Mesenteric fat pad (tissue), 1 donor: ENCODE measurements at places on chromosomes 7 and 10.
A peak's percentile ranks its signal among the peaks of the same experiment; 100 is the strongest.

DNA sequence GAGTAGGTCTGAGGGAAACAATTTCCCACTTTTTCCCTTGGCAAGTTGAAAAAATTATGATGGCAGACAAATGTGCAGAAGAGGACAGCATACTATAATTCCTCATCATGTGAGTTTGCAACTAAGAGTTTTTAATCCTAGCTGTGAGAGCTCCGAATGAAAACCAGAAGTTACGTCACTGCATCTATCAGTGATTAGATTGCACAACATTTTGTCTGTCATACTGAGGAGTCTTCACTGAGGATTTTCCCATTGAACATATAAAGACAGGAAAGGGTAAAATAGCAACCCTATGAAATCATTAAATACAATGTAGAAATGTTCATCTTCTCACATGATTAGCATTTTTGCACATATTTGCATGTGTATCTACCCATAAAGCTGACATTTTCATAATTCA, 45.8 kb downstream of the ZNF736 start:
- DNase-seq = no peak

DNA sequence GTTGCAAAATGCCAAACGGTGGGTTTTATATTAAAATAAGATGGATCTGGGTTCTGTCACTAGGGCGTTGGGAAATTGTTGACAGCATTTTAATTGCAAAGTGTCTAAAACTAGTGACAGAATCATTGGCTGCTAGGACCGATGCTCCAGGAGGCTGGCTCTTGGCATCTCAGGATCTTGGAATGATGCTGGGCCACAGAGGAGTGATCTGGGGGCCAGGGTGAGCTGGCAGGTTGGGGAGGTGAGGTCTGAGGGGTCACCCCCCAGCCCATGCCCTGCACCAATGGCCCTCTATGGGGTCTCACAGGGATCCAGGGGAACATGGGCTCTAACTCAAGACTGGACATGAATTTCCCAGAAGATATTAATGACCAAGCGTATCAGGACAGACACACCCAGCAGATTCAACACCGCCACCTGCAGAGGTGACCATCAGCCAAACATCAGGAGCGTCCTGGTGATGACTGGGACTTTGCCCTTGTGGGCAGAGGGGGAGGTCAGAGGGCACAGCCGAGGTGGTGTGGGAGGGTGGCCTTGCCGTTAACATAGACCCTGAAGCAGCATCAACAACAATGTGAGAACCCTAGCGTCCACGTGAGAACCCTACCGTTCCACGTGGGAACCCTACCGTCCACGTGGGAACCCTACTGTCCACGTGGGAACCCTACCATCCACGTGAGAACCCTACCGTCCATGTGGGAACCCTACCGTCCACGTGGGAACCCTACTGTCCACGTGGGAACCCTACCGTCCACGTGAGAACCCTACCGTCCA, 89.0 kb upstream of the PPP2R2D start:
- no peak for DNase-seq

DNA sequence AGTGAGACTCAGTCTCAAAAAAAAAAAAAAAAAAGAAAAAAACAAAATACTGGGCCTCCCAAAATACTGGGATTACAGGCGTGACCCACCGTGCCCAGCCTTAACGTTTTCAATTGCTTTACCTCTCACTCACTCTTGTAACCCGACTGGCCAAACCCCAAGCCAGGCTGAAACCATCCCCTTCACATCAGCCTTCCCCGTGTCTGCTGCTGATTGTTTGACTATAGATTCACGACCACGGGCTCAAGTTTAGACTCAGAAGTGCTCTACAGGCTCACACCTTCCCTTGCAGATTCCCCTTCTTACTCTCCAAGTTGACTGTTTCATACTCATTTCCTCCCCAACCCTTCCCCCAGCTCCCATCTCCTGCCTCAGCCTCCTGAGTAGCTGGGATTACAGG, 22.3 kb downstream of the TYW1 start:
- DNase-seq = no peak

GRCh38 chr7:99379043-99379577, 4.6 kb downstream of the ARPC1B start:
- no peak for DNase-seq

DNA sequence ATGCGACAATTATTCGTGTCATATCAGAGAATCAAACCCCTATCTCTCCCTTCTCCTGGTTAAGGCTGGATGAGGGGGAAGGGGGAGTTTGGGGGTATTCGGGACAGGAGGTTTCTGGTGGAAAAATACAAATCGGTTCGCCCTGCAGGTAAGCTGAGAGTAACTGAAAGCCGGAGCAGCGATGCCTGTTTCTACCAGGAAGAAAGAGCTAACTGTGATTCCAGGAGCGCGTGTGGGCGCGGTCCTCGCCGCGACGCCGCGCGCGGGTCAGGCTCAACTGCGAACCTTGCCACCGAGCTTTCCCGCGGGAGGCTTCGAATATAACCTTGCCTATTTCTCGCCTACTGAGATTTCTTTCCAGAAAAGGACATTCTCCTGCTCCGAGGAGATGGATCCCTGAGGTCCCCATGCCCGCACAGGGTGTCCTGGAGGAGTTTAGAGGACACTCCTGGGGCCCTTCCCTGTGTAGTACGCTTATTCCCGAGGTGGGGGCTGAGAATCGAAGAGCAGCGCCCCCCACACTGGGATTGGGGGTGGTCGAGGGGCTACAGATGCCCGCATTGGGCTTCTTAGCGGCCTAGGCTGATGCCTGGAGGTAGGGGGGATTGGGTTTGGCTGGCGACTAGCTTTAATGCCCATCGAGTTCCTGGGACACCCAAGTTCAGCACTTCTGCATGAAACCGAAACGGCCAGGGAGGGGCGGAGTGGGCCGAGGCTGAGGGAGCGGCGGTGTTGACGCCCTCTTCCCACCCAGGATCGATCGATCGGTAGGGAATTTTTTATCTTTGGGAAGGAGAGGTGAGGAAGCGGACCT, 13.0 kb upstream of the DLX6 start:
- DNase-seq = no peak

DNA sequence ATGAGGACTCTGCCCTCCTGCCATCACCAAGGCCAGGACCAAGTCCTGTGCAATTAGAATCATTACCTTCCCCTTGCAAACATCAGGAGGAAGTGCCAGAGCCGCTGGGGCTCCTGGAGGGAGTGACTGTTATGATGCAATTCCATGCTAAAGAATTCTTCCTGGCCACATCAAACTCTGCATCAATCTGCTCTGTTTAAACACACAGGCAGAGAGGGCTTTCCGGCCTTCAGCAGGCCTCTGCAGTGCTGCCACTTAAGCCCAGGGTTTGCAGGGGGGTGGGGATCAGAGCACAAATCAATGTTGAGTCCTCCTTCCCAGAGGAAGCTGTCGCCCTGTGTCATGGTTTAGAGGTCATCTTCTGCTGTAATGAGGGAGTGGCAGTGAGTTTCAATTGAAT, 58.1 kb downstream of the CTBP2 start:
- peak; percentile 60 for DNase-seq

DNA sequence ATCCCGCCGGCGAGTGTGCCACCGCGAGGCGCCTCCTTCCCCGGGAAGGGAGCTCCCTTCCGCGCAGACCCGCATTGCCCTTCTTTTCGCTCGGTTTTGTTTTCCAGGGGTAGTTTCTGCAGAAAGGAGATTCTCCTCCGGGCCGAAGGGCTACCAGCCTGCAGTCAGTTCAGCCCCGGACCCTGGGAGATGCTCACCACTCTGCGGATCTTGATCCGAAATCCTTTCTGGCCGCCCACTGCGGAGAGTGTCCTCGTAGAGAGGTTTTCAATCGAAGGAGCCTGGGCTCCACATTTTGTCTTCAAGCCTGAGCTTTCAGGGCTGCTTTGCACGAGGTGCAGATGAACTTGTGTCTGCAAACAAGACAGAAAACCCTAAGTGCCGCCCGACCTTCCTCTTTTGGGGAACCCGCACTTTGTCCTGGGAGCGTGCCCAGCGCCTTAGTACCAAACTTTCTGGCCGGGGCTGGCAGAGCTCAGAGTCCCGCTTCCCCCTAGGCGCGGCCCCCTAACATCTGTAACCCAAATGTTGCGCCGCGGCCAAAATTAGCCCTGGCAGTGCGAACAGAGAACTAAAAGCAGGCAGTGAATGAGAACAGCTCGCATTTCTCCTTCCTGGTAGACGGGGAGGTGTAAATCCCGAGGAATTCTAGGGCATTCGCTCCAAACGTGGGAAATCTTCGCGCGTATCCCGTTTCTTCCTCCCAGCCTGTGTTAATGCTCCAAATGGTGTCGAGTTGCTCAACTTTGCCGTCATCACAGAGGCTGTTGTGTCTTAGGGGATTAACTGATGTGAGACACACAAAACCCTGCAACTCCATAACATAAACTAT, 6.7 kb upstream of the EN2 start:
- DNase-seq = no peak

- no peak for DNase-seq
These were observed 83.2 kb upstream of the COL1A2 start for GRCh38 chr7:94311515-94311914.

DNA sequence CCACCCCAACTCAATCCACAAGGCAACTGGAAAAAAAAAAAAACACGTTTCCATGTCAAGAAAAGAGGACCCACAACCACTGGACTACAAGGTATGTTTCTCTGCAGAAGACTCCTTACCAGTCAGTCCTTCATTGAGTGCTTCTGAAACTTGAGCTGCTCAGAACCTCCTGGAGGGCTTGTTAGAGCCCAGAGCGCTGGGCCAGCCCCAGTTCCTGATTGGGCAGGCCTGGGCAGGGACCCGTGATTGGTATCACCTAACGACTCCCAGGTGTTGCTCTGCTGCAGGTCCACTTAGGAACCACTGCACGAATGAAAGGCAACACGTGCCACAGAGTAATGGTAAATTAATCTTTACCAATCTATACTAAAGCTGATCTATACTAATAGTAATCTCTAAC, 473 bp upstream of the CCDC201 start:
- no peak for DNase-seq

GRCh38 chr7:66321283-66321682, 116.1 kb downstream of the TPST1 start:
- no peak for DNase-seq

- no peak for DNase-seq
These were observed 38.6 kb upstream of the TNKS2 start for GRCh38 chr10:91759581-91759986.

DNA sequence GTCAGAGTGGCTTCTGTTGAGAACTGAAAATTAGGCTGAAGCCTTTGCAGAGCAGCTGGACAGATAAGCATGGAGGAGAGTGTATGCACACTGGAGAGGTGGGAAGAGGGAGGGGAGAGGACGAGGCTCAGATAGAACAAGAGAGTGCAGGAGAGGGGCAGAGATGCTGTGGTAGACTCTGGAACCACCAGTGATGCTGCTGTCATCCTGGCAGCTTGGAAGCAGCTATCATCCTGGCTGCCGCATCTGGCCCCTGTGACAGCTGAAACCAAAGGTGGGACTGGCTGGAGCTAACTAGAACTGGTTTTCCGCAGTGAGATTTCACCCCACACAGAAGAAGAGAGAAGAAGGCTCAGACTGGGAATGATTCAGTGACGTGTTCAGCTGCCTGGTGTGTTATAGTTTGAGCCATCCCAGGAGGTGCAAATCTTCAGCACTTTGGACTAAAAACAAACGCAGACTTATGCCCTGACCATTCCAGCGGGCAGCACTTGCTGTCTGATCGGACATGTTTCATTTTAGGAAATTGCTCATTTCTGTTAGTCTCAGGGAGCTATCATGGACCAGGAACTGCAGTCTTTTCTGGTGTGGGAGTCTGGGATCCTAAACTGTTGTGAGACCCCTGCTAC, 38.4 kb downstream of the EEPD1 start:
- DNase-seq = no peak

DNA sequence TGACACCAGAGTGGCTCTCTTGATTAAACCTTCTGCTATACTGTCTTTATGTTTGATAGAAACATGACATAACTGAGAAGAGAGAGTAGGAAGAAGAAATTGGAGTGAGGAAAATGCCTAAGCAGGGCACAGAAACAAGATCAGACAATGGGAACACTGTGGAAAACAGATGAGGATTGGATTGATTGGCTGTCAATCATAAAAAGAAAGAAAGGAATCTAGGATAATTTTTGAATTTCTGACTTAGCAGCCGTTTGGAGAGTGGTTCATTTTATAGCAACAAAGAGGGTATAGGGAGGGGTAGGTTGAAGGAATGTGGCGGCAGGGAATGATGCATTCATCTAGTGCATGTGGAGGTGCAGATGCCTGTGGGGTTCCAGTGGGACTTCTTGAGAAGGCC, 7.8 kb downstream of the TEX47 start:
- DNase-seq = no peak

DNA sequence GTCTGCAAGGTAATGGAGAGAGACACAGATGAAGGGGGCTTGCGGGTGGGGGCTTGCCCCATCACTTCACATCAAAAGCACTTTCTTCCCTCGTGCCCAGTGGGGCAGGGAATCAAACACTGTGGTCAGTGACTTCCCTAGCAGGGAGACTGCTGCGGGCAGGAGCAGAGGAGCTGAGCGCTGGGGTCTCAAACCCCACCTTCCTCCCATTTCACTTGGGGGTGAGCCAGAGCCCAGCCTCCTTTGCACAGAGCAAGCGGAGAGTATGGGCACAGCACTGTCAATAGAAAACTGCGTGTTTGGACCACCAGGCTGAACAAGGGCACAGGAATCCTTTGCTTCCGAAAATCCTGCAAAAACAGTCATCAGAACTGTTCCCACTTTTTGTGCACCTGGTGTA, 355.8 kb upstream of the MKI67 start:
- no peak for DNase-seq

- DNase-seq = no peak
These were observed 761.5 kb upstream of the C7orf33 start for GRCh38 chr7:147829016-147829415.

DNA sequence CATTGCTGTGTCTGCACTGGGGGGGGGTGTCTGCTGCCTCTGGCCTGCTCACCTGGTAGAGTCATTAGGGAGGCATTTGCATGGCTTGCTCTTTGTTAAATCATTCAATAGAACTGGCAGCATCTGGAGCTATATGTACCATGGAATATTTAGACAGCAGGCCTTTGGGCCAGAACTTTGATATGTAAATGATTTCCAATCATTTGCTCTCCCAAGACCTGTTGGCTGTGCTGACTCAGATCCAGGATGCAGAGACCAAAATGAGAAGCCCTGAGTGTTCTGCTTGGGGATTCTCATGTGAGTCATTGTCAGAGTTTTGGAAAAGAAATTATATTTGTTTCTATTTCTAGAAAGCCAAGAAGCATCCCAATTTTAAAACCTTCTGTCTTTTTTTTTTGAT, 257.6 kb upstream of the IGFBP3 start:
- DNase-seq = no peak

- no peak for DNase-seq
These were observed 113.0 kb downstream of the CYP26A1 start for GRCh38 chr10:93186653-93187052.

- DNase-seq = no peak
These were observed 549.2 kb upstream of the SEMA3D start for GRCh38 chr7:85736085-85736484.

GRCh38 chr7:91228927-91229558, 35.2 kb upstream of the FZD1 start:
- DNase-seq = no peak

GRCh38 chr7:74519395-74519794, 65.7 kb downstream of the GTF2IRD1 start:
- DNase-seq = no peak

GRCh38 chr10:132387764-132388210, 9.2 kb upstream of the PWWP2B start:
- DNase-seq = no peak
